ENCODE measurements at places on chromosomes 4 and X.
A peak's percentile ranks its signal among the peaks of the same experiment; 100 is the strongest.

DNA sequence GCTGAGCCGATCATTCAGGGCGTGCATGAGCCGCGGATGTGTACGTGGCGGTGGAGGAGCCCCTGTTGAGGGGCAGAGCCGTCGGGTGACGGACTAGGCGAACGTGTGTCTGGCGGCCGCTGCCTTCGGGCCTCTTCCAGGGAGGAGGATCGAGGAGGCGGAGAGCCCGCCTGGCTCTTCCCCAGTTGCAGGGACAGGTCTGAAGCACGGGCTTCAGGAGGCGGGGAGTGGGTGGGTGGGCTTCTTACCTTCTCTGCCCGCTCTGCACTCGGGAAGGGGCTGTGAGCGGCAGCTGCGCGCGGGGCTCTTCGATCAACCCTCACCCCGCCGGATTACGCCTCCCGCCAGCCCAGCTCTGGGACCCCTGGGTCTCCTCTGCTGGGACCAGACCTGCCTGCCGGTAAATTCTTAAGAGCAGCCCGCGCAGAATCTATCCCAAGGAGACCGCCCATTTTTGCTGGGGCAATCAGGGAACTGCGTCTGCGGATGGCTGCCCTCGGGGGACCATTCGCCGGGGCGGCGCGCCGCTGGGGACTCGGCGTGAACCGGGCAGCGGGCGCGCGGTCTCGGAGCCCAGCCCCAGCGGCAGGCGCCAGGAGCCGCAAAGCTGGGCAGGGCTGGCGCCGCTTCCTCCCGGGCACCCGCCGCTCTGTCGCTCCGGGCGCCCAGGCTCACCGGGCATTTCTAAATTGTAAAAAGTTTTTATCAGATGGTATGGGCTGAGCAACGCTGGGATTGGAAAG, 4.9 kb downstream of the PLAC8 start:
- DNase-seq = peak; percentile 30

DNA sequence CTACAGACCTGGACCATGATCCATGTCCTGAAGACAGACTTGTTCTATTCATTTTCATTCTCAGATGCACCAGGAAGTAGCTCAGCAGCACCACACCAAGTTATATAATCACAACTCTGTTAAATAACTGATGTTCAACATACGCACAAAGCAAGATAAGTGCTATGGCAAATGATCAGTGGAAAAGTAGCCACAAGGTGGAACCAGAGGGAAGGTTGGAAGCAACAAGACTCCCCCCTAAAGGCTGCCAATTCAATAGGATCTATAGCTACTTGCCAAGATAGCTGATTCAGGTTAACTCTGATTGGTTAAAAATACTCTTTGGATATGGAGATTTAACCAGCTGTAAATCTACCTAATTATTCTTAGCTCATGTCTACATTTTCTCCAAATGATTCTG, 23.7 kb upstream of the FAM47B start:
- no peak for DNase-seq

DNA sequence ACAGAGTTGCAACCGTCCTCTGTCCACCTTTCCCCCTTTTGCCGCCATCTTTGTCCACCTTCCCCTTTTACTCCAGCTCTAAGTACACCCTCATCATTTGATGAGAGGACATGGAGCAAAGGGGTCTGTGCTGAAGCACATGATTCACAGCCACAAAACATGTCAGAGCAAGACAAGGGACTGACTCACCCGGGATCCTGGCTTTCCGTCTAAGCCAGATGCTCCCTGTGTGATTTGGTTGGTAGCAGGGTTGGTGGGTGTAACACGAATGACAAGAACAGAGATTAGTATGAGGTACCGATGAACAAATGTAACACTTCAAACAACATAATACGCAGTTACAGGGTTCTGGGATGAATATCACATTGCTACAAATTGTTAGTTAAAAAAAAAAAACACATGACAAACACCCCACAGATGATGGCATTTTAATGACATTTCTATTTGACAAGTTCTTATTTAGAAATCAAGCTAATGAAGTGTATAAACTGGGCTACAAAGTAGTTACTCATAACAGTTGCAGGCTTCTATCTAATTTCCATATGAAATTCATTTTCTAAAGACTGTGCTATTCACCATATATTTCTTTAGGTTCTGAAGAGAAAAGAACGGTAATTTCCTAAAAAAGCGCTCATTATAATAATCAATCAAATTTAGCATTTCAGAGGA, 71.4 kb upstream of the ETNPPL start:
- peak; percentile 22 for DNase-seq

GRCh38 chr4:98515470-98515809, 143.0 kb downstream of the TSPAN5 start:
- no peak for DNase-seq

DNA sequence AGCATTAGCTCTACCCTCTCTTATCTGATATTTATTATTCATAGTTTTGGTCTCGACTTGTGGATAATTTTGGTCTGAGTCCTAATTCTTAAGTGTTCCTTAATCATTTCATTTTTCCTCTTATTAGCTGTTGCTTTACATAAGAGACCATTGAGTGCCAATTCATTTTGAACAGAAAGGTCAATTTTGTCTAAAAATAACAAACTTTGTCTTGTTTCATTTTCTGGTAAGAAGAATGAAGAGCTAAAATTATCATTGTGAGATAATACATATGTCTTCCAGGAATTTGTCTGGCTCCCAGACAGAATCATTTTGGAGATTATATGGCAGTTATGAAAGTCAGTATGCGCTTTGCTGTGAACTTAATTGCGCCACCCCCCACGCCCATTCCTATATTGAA, 1471.8 kb downstream of the PCDH7 start:
- DNase-seq = no peak

- peak; percentile 24 for DNase-seq
These were observed 62.2 kb upstream of the FAM241A start for GRCh38 chr4:112082954-112083586.

- DNase-seq = no peak
These were observed 81.5 kb upstream of the BCOR start for GRCh38 chrX:40179283-40179682.

DNA sequence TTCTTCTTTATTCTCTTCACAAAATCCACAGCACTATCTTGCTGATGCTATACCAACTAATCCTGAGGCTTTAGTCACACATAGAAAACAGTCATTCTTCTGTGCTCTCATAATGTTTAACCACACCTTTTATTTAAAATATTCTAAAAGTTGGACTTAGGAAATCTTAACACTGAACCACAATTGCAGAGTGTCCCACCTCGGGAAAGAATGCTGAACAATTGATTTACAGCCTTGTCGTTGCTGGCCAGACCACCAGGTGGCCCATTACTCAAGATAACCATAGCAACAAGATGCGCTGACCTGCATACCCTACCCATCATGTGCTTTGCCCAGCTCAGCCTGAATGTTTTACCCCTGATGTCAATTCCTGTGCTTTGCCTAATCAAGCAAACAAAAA, 100.8 kb downstream of the ARSJ start:
- no peak for DNase-seq

GRCh38 chr4:124943145-124943889, 230.8 kb upstream of the ANKRD50 start:
- DNase-seq = no peak

DNA sequence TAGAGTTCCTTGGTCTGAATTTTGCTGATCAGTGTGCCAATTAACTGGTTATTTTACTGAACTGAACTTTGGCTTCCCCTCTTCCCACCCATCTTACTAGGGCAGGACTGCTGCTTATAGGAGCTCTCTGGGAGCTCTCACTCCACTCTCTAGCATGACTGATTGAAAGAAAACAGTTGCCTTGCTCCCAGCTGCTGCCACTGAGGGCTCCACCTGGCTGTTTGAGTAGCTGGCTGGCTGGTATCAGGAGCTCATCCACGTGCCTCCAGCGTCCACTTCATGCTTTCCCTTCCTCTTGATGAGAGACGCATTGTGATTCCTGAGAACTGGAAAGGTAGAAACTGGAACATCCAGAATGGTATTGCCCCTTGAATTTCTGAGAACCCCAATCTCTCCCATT, 73.0 kb upstream of the KLHL13 start:
- no peak for DNase-seq

GRCh38 chrX:40646489-40647306, 663 bp downstream of the CXorf38 start:
- peak; percentile 33 for DNase-seq

DNA sequence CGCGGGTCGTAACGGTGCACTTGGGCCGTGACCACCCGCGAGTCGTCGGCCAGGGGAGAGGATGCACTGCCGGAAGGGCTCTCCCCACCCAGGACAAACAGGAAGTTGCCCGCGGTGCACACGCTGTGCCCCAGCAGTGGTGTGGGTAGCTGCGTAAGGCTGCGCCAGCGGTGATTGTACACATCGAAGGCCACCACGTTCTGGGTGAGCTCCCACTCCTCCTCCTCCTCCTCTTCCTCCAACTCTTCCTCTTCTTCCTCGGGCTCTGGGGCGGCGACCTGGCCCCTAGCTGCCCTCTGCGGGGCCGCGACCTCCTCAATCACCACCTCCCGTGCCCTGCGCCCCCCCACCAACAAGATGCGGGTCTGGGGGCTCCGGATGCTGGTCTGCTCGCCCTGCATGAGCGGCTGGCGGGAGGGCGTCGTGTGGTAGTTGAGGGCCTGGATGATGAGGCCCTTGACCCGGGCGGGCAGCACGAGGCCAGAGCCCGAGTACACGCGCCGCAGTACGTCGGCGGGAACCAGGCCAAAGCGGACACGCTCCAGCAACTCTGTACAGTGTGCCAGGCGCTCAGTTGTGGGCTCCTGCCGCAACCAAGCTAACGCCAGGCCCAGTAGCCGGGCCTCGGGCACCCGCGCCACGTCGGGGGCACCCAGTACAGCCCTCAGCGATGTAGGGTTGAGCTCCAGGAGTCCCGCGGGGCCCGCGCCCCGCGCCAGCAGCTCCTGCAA, 1.4 kb downstream of the KLHL34 start:
- no peak for DNase-seq

- DNase-seq = no peak
These were observed 25.6 kb upstream of the MAMLD1 start for GRCh38 chrX:150337536-150337935.

DNA sequence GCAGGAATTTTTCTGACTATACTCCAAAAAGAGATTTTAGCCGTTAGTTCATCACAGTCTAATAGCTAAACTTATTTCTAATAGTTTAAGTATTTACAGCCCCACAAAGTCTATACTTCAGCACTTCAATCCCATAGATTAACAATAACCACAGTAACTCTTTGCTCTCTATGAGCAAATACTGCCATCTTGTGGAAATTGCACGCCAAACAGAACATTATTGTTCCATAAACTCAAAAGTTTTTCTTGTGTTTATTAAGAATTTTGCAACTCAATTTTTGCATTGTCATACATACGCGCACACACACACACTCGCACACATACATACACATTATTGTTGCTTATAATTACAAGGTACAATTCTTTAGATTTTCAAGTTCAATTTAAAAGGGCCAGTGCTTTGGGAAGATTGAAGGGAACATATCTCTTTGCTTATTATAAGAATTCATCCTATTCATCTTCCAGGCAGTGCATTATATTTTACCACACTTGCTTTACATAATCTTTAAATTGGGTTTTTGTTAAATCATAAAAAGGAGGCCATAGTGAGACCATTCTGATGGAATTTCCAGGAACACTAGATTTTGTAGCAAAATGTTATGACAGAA, 63.8 kb upstream of the ATOH1 start:
- DNase-seq = peak; percentile 20

GRCh38 chrX:47683184-47683828, 24.3 kb upstream of the UXT start:
- DNase-seq = no peak

DNA sequence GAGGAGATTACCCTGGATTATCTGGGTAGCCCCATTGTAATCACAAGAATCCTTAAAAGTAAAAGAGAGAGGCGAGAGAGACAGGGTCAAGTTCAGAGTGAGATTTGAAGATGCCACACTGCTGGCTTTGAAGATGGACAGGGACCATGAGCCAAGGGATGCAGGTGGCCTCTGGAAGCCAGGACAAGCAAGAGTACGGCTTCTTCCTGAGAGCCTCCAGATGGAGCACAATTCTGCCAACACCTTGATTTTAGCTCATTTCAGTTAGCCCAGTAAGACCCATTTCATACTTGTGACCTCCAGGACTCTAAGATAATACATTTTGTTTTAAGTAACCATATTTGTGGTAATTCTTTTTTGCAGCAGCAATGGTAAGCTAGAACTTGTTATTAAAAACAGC, 120.3 kb downstream of the GPM6A start:
- no peak for DNase-seq

GRCh38 chr4:11618666-11619282, 190.1 kb upstream of the HS3ST1 start:
- DNase-seq = no peak

- no peak for DNase-seq
These were observed 504.8 kb upstream of the BOD1L1 start for GRCh38 chr4:14132301-14132700.

DNA sequence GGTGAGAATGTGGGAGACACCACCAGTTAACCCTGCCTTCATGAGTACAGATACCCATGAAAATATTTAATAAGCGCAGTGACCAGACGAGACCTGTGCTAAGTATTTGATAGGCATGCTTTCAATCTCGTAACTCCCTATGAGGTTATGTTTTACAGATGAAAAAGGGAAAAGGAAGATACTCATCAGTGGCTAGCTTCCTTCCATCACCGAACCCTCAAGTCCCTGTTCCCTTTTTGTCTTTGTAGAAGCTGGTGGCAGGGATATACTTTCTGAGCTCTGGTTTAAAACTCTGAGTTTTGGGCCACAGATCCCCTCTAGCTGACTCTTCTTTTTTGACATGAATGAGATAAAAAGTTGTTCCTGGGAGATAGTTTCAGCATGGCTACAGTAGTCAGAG, 26.3 kb downstream of the AFF1 start:
- DNase-seq = no peak

GRCh38 chrX:109966246-109966645, 36.7 kb upstream of the TMEM164 start:
- no peak for DNase-seq

GRCh38 chr4:56937262-56937661, 29.6 kb downstream of the REST start:
- DNase-seq = peak; percentile 82

GRCh38 chr4:125303058-125303457, 11.7 kb upstream of the FAT4 start:
- no peak for DNase-seq

DNA sequence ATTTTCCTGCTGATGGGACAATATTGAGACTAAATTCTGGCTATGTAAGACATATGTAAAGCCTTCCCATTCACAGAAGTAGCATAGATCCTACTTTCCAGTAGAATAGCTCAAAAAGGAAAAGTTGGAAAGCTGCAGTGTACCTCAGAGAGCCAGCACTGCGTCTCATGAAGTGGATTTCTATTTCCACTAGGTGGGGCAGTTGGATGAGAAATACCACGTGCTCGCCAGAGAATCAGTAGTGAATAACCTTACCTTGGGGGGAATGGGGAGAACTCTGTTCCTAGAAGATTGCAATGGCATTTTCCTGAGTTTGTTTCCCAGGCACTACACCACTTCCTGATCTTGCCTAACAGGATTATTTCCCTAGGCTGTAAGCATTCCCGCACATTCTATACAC, 907.1 kb downstream of the FSTL5 start:
- DNase-seq = no peak

Data from hepatic stellate cell (primary cell).